ELR (cell line): ENCODE measurements at places on chromosomes 7 and 10.

GRCh38 chr10:11612021-11613001 lies 861 bp upstream of the USP6NL start:
- no peak for DNase-seq

DNA sequence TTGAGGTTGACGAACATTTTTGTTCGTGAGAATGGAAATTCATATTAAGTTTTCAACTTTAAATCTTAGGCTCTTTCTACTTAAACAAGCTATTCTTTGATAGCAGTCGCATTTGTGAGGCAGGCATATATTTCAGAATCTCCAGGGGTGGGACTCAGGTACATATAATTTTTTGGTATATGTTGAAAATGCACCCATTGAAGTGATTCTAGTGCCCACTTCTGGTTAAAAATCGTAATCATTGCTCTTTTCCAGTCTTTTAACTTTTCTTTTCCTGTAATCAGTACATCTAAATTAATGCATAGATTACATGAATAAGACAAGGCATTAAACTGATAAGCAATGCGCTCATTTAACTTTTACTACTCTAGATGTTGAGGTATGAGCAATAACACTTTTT lies 67.8 kb downstream of the ZNRF2 start:
- DNase-seq = peak; percentile 16

GRCh38 chr10:84008878-84009277 lies 130.4 kb upstream of the GHITM start:
- peak; percentile 13 for DNase-seq

DNA sequence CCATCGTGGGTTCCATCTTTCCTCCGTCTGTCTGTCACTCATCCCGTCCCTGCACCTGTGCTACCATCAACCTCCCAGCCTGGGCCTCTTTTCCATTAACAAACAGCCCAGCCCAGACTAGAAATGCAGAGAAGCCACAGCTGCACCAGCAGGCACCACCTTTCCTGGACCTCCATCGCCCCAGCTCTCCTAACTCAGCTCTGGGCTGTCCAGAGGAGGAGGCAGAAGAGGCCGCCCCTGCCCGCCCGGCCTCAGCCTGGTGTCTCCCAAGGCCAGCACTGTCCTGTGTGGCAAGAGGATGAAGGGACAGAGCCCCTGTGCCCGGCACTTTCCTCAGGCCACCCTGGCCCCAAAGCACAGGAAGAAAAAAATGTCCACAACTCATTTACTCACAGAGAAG lies 225.6 kb downstream of the PTPRN2 start:
- DNase-seq = no peak

DNA sequence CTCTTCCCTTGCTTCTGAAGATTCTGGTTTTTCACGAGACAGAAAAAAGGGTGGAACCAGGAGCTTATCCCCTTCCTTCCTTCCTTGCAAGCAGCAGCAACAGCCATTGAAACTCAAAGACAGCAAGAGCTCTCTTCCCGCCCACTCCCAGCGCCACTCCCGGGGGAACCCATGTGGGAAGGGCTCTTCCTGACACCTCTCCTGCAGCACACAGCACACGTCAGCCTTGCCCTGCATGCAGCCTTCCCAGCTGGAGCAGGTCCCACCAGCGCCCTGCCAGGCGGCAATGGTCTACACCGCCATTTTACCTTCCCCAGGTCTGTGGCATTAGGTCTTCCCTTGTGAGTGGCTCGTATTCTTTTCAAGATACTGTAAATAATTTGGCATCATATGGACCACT lies 161.8 kb downstream of the MGMT start:
- DNase-seq = no peak
